ENCODE measurements at places on chromosomes 2 and 18. TPM values are rescaled to one million over a fixed set of nuclear protein-coding genes. Genes with fewer than 3 reads are reported as not detected.

AQP12B gene
- total RNA-seq: not detected

GRCh38 chr2:8805278-8806210 lies 31.9 kb downstream of the KIDINS220 start:
- DNase-seq: no peak
- no peaks in the 10 kb centered on the region for H3K4me1 ChIP-seq
- no peak overlapping the region for H3K27ac ChIP-seq
- H3K36me3 ChIP-seq: peaks cover 38% of the 10 kb centered on the region

DNA sequence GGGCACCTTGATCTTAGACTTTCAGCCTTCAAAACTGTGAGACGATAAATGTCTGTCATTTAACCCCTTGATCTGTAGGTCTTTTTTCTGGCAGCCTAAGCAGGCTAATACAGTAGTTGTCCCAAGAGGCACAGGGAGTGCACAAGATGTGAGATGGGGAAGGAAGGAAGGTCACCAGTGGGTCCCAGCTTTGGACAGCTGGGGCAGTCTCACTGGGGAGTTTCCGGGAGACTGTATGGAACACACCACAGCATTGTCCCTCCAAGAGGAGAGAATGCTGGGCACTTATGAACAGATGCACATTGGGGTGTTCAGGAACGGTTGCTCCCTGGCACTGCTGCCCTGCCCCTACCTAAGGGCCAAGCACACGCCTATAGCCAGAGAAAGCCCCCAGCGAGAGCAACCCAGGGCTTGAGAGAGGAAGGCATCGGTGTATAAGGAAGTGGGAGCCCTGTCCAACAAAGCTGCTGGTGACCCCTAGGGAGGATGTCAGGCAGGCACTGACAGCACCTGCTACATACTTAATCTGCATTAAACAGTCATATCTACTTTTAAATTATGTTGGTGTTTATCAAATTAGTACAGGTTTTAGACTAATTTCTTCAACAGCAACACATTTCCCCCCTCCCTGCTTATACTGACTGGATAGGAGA lies 11.6 kb upstream of the NCK2 start:
- no peak overlapping the region for H3K27ac ChIP-seq
- DNase-seq: no peak
- H3K4me1 ChIP-seq: no peaks in the 10 kb centered on the region
- H3K36me3 ChIP-seq: no peaks in the 10 kb centered on the region
- H3K4me3 ChIP-seq: no peak overlapping the region

DNA sequence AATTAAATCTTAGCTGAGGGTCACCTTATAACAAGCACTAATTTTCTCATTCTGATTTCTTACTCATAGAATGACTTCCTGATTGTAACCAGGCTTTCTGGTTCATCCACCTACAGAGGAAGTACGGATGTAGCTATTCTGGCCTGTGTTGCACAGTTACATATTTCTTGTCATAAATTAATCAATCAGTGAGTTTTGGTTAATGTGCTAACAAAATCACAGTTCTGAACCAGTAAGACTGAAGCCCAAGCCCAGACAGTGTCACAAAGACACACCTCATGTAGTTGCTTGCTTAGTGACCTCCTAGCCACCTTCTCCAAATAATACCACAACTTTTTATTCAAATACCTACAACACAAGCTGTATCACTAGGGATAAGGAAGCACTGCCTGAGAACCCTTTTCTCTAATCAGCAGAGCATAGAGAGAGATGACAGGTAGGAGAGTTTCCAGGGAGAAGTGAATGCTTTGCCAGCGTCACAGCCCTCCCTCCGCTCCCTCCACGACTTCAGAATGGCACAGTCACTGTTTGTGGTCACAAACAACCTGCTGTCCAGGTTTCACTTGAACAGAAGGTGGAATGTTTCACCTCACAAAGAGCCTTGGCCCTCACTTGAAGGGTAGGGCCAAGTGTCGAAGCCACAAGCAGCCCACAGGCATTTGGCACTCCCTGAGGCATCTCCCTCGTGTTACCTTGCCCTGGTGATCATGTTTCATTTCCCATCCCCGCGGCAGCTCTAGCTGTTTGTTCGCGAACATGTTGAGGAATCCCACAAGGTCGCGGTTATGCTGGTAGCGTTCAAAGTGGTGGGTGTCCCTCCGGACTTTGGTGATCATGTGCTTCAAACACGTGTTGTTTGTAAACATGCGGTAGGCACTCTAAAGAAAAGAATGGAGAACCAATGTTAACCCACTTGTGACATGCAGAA lies 120.8 kb upstream of the STK17B start:
- no peaks in the 10 kb centered on the region for H3K27me3 ChIP-seq
- no peak overlapping the region for H3K27ac ChIP-seq
- H3K4me1 ChIP-seq: no peaks in the 10 kb centered on the region
- no peak for DNase-seq
- H3K4me3 ChIP-seq: no peak overlapping the region
- H3K36me3 ChIP-seq: peaks cover 6% of the 10 kb centered on the region

DNA sequence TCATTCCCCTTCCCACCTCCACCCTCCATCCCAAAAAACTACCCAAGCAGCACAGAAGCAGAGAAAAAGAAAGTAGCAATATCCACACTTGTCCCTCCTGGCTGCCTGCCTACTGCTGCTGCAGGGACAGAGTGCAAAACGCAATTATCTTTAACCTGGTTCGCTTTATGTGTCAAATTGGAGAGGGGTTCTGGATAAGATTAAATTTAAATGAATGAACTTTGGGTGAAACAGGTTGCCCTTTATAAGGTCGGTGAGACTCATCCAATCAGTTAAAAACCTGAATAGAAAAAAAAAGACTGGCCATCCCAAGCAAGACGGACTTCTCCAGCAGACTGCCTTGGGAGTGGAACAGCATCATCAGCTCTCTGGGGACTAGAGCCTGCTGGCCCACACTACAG lies 62.6 kb downstream of the ANKRD44 start:
- H3K27ac ChIP-seq: no peak overlapping the region
- no peaks in the 10 kb centered on the region for H3K36me3 ChIP-seq
- no peaks in the 10 kb centered on the region for H3K27me3 ChIP-seq
- H3K4me3 ChIP-seq: no peak overlapping the region
- no peak for DNase-seq

GRCh38 chr18:72154926-72155325 lies 389.2 kb downstream of the CBLN2 start:
- H3K36me3 ChIP-seq: no peaks in the 10 kb centered on the region
- H3K4me1 ChIP-seq: peaks cover 3% of the 10 kb centered on the region
- no peak overlapping the region for H3K4me3 ChIP-seq

GRCh38 chr2:152466980-152467676 lies 132.2 kb downstream of the FMNL2 start:
- H3K27ac ChIP-seq: peak overlapping the region; percentile 45
- peaks cover 29% of the 10 kb centered on the region for H3K4me1 ChIP-seq
- no peak for DNase-seq

- no peaks in the 10 kb centered on the region for H3K36me3 ChIP-seq
- H3K4me3 ChIP-seq: no peak overlapping the region
- no peak for DNase-seq
- no peaks in the 10 kb centered on the region for H3K27me3 ChIP-seq
Observed at GRCh38 chr2:192254444-192254843, 59.7 kb upstream of the TMEFF2 start.

DNA sequence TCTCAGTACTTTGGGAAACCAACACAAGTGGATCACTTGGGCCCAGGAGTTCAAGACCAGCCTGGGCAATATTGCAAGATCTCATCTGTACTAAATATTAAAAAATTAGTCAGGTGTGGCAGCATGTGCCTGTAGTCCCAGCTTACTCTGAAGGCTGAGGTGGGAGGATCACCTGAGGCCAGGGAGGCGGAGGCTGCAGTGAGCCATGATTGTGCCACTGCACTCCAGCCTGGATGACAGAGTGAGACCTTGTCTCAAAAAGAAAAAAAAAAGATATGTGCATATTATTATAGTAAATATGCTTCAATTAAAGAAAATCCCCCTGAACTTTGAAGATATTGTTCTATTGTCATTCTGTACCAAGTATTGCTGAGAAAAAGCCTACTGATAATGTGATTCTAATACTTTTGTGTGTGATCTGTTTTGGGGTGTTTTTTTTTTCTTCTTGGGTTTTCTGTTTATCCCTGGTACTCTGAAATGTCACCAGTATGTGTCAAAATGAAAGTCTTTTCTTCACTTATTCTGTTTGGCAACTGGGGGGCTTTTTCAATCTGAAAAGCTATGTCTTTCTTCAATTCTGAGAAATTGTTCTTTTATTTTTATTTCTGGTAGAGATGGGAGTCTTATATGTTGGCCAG lies 13.2 kb downstream of the NEURL3 start:
- no peaks in the 10 kb centered on the region for H3K4me1 ChIP-seq
- no peak overlapping the region for H3K4me3 ChIP-seq
- H3K27me3 ChIP-seq: no peaks in the 10 kb centered on the region
- no peak overlapping the region for H3K27ac ChIP-seq
- no peaks in the 10 kb centered on the region for H3K36me3 ChIP-seq
- no peak for DNase-seq

CHRNG gene
- total RNA-seq: 0.06 TPM

SERPINB5 gene
- not detected for total RNA-seq

DNA sequence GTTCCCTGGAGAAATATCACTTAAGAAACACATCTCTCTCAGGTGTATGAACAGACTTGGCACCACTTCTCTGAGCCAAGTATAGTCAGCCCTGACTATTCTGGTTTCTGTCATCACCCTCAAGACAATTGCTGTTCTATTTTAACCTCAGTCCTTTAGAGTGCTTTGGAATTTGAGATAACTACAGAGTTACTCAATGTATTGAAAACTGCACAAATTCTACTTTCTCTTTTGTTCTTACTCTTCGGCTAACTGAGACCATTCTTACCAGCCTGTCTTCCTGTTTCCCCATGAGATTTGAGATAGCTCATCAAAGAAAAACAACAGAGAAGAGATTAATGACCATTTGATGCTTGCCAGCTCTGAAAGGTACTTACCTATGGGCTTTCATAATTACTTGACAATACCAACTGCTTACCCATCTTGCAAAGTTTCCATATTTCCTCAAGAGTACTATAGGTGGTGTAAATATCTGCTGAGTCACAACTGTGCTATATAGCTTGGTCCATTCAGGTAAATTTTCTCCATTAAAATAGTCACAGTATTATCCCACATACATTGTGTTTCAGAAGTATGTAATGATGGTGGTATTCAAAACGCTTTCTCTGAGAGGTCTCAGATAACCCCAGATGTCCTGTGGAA lies 467.5 kb upstream of the CHST9 start:
- no peaks in the 10 kb centered on the region for H3K36me3 ChIP-seq
- no peaks in the 10 kb centered on the region for H3K27me3 ChIP-seq
- H3K4me1 ChIP-seq: no peaks in the 10 kb centered on the region
- no peak overlapping the region for H3K4me3 ChIP-seq
- DNase-seq: no peak

KCNK3 gene
- 6.2 TPM for total RNA-seq

- no peak overlapping the region for H3K27ac ChIP-seq
- H3K4me1 ChIP-seq: peaks cover 31% of the 10 kb centered on the region
- no peaks in the 10 kb centered on the region for H3K36me3 ChIP-seq
- H3K4me3 ChIP-seq: no peak overlapping the region
Observed at GRCh38 chr18:45828917-45829811, 3.7 kb downstream of the SIGLEC15 start.

- H3K36me3 ChIP-seq: peaks cover 3% of the 10 kb centered on the region
- H3K4me1 ChIP-seq: no peaks in the 10 kb centered on the region
- no peak for DNase-seq
- no peak overlapping the region for H3K4me3 ChIP-seq
- no peak overlapping the region for H3K27ac ChIP-seq
- H3K27me3 ChIP-seq: no peaks in the 10 kb centered on the region
Observed at GRCh38 chr2:169528271-169528701, 18.8 kb downstream of the KLHL41 start.

GRCh38 chr18:52572036-52573000 lies 232.3 kb downstream of the DCC start:
- H3K36me3 ChIP-seq: no peaks in the 10 kb centered on the region
- DNase-seq: no peak
- H3K4me1 ChIP-seq: peaks cover 4% of the 10 kb centered on the region
- H3K27me3 ChIP-seq: no peaks in the 10 kb centered on the region
- H3K4me3 ChIP-seq: no peak overlapping the region

PRKAG3 gene
- 0.06 TPM for total RNA-seq

TDRD15 gene
- total RNA-seq: 1.4 TPM

ARHGAP28 gene
- 42.6 TPM for total RNA-seq

LCT gene
- total RNA-seq: 0.06 TPM

- H3K27ac ChIP-seq: no peak overlapping the region
- DNase-seq: no peak
- H3K4me1 ChIP-seq: peaks cover 9% of the 10 kb centered on the region
- H3K4me3 ChIP-seq: no peak overlapping the region
Observed at GRCh38 chr2:11933854-11934253, 187.4 kb downstream of the LPIN1 start.

- peaks cover 6% of the 10 kb centered on the region for H3K4me1 ChIP-seq
- H3K36me3 ChIP-seq: peaks cover 3% of the 10 kb centered on the region
- peak overlapping the region; percentile 63 for H3K4me3 ChIP-seq
- peak overlapping the region; percentile 100 for H3K27ac ChIP-seq
- no peaks in the 10 kb centered on the region for H3K27me3 ChIP-seq
- DNase-seq: peak; percentile 92
Observed at GRCh38 chr2:86442642-86443005, 1.5 kb downstream of the KDM3A start.

- H3K27me3 ChIP-seq: no peaks in the 10 kb centered on the region
- DNase-seq: peak; percentile 2
- H3K4me3 ChIP-seq: no peak overlapping the region
- H3K27ac ChIP-seq: no peak overlapping the region
- H3K36me3 ChIP-seq: no peaks in the 10 kb centered on the region
Observed at GRCh38 chr2:226575928-226576327, 223.7 kb downstream of the IRS1 start.

- no peaks in the 10 kb centered on the region for H3K36me3 ChIP-seq
- no peaks in the 10 kb centered on the region for H3K4me1 ChIP-seq
- no peak overlapping the region for H3K4me3 ChIP-seq
Observed at GRCh38 chr2:195322324-195322723, 334.7 kb upstream of the SLC39A10 start.

RBMS1 gene
- total RNA-seq: 69.4 TPM

- no peak overlapping the region for H3K4me3 ChIP-seq
- no peak overlapping the region for H3K27ac ChIP-seq
- H3K4me1 ChIP-seq: no peaks in the 10 kb centered on the region
Observed at GRCh38 chr2:11457935-11458334, 8.0 kb downstream of the E2F6 start.

DNA sequence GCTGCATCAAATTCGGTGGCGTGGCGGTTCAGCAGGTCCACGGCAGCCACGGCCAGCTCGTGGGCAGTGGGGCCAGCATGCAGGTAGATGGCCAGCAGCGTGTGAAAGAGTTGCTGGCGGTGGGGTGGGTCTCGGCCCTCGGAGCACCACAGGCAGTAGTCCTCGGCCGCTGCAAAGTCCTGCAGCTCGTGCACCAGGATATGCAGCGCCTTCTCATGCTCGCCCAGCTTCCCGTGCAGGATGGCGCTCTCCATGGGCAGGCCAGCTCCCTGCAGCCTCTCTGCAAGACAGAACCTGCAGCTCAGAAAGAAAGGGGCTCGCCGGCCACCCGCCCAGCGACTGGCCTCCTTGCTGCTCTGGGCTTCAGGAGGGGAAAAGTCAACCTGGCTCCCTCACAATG lies 27.9 kb downstream of the GPR45 start:
- DNase-seq: no peak
- H3K36me3 ChIP-seq: peaks cover 52% of the 10 kb centered on the region
- H3K27ac ChIP-seq: no peak overlapping the region
- H3K4me1 ChIP-seq: no peaks in the 10 kb centered on the region
- H3K27me3 ChIP-seq: no peaks in the 10 kb centered on the region

ZSCAN30 gene
- 22.7 TPM for total RNA-seq

GRCh38 chr18:39318008-39318407 lies 1752.4 kb upstream of the CELF4 start:
- no peak for DNase-seq
- H3K4me3 ChIP-seq: no peak overlapping the region
- no peaks in the 10 kb centered on the region for H3K27me3 ChIP-seq
- H3K4me1 ChIP-seq: no peaks in the 10 kb centered on the region
- H3K27ac ChIP-seq: no peak overlapping the region
- no peaks in the 10 kb centered on the region for H3K36me3 ChIP-seq

All from spinal cord (tissue), 10 donors.